Posterior cingulate gyrus (tissue), 11 donors: ENCODE measurements at places on chromosomes 3 and 15.

DNA sequence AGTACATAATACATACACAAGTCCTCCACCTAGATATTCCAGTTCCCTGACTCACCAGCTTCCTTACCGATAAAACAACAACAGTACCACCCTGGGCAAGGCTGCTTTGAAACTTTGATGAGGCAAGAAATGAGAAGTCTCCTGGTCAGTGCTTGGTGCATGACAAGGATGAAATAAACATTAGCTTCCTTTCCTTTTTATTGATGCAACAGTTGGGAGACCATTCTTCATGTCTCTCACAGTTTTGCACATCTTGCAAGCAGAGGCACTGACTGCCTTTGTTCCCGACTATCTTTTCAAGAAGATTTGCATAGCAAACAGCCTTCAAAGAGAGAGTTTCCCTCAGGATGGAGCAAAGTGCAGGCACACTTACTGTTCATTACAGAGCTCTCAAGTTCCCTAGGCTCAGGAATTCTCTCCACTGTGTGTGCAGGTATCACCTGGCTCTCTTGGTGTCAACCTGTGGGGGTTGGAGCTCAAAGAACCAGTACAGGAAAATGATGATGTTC lies 65.2 kb downstream of the MYLK start:
- DNase-seq = no peak

- peak; percentile 20 for DNase-seq
Observed at GRCh38 chr15:38130740-38131498, 121.7 kb upstream of the SPRED1 start.

DNA sequence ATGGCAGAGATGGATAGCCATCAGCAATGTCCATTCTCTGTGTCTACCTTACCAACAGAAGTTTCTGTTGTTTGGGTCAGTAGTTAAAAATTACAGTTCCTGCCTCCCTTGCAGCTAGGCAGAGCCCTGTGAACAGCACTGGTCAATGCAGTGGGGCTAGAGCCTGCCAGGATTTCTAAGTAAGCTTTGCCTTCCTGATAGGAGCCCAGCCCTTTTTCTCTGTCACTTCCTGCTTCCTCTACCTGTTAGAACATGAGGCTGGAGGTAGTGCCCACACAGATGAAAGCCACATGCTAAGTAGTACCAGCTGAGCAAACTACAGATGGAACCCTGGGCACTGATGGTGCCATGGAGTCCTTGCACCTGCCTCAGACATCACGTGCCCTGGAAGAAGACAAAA lies 45.0 kb downstream of the MGLL start:
- DNase-seq = no peak

- DNase-seq = no peak
Observed at GRCh38 chr3:47491777-47492176, 16.0 kb upstream of the SCAP start.

GRCh38 chr3:50609071-50609762 lies 2.4 kb downstream of the CISH start:
- DNase-seq = no peak
